Stimulated activated CD4-positive, alpha-beta T cell treated with anti-CD3 and anti-CD28 coated beads, Interleukin-4, amount 100 ng/mL, for 48 hours (primary cell): ENCODE measurements at places on chromosomes 4 and X.

- no peak for DNase-seq
Measured at GRCh38 chrX:15911734-15912550, 57.3 kb upstream of the AP1S2 start.

- DNase-seq = no peak
Measured at GRCh38 chrX:134423606-134424005, 36.4 kb upstream of the HPRT1 start.

GRCh38 chrX:118562582-118563164, 67.1 kb downstream of the DOCK11 start:
- no peak for DNase-seq

DNA sequence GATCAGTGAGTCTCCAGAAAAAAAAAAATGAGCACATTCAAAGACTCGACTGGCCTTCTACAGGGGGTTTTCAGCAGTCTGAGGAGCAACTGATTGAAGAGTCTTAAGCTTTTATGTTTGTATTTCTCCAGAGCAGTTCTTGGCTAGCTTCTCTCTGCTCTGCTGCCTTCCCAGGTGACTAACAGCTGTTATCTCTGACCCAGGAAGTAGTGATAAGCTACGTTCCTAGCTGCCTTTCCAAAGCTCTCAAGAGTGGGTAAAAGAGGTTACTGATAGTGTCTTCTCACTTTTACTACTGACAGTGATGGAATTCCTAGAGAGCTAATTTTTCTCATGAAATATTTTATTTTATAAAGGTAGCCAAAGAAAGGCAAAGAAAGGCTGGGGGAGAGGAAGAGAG, 66.6 kb downstream of the ENOX2 start:
- DNase-seq = no peak

DNA sequence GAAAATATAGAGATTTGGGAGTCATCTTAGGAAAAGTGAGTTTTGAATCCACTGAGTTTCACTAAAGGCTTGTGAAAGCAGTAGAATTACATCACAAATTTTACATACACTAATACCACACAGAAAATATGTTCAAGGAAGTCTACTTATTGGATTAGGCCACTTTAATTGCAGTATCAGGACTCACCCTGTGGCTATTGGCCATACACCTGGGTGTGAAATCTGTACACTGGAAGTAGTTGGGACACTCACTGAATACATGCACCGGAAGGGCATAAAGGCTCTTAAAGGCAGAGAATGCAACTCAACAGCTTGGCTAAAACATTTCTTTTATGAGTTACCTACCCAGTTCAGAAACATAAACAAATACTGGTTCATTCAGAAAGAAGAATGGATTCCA, 19.8 kb downstream of the MAOB start:
- DNase-seq = no peak

DNA sequence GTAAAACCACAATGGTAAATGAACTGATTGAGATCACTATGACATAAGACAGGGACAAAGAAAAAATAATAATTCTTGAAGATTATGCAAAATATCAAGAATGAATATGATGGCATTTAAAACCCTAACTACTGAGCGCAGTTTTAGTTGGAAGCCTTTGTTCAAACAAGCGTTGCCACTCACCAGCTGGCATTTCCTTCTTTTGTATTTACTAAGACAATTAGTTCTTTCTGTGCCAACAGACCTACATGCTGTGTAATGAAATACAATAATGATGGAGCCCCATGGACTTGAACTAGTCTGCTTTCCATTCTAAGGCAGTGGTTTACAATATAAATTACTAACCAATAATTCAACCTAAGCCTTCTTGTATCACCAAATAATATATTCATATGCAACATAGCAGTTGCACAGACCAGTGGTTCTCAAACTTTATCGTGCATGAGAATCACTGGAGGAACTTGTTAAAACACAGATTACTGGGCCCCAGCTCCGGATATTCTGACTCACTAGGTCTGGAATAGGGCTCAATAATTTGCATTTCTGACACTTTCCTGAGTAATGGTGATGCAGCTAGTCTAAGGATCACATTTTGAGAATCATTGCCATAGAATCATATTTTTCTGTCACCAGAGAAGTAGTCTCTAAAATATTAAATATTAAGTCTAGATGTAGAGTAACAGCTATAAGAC, 196.4 kb upstream of the MAGEB18 start:
- DNase-seq = no peak

DNA sequence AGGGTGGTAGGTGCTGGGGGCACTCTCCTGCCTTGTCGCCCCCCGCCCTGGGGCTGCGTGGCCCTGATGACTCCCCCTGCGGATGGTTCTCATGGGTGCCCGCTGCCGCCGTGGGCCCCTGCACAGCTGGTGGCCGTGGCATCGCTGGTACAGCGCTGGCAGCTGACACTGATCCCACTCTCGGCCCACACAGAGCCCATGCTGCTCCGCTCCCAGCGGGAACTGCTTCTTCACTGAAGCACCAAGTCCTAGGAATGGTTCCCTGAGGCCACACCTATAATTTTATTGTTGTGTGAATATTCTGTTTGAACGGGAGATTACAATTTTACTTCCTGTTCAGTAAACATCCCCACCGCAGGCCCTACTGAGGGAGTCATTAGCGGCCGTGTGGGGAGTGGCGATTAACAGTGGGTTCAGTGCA, 138.6 kb upstream of the NKX1-1 start:
- DNase-seq = no peak

GRCh38 chrX:24396931-24397279, 36.5 kb downstream of the SUPT20HL1 start:
- no peak for DNase-seq

GRCh38 chrX:46408553-46409407, 136.4 kb downstream of the ZNF674 start:
- DNase-seq = peak; percentile 68

GRCh38 chr4:4789462-4789861, 70.0 kb upstream of the MSX1 start:
- DNase-seq = no peak

DNA sequence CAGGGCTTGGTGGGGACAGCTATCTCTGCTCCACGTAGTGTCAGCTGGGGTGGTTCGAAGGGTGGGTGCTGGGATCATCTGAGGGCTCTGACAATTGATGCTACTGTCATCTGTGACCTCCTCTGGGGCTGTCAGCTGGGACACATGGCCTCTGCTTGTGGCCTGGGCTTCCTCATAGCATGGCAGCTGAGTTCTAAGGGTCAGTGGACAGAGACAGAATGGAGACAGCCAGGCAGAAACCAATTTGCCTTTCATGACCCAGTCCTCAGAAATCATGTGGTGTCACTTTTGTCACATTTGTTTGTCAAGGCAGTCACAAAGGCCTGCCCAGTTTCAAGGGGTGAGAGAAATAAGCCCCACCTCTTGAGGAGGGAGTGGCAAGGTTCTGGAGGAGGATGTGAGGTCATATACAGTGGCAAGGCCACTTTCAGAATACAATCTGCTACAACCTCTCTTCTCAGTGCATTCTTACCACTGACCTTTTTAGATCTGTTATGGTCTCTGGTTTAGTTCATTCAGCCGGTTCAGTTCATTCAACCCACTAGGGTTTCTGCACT, 103.6 kb upstream of the BCOR start:
- no peak for DNase-seq

GRCh38 chr4:100826808-100827548, 309.2 kb upstream of the EMCN start:
- no peak for DNase-seq

DNA sequence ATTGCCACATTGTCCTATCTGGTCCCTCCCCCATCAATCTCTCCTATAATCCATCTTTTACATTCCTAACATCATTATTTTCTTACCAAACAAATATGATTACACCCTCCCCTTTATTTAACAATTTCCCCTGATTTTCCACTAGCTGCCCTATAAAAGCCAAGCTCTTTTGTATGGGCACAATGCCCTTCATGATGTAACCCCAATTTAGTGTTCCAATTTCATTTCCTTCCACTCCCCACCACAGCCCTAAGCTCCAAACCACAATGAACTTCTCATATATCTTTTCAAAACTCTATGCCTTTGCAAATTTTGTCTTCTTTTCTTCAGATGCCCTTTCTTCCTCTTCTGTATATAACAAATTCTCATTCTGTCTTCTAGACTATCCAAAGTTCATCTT, 39.5 kb upstream of the PTPN13 start:
- no peak for DNase-seq

- no peak for DNase-seq
Measured at GRCh38 chrX:10577853-10578252, 42.5 kb downstream of the MID1 start.

DNA sequence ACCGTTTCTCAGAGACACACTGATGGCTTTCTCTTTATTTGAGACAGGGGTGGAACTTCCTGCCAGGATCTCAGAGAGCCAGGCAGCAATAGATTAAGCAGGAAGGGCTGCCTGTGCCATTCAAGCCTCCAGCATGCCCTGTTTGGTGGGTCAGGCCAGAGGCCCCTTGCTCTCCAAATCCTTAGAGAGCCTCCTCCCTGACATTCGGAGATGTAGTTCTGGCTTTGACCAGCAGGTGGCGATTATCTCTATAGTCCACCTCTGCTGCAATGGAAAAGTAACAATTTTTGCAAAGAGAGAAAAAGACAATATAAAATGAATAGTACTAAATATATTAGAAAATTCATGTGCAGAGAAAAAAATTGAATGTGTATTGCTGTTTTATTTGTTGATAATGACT, 93.9 kb downstream of the NXF2B start:
- peak; percentile 63 for DNase-seq

DNA sequence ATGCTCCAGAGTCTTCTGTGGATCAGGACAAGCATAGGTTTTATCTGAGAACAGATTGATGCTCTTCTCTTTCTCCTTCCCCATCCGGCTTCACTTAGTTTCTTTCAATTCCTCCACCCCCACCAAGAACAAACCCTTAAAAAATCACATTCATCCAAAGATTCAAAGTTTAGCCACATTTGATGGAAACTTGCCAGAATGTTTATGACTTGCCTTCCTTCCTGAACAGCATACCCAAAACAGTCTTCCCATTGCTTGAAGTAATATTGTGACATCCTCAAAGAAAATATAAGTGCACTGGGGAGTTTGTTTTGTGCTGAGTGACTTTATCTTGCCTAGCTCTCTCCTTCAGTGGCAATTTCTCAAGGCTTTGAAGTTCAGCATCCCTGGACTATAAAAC, 83.0 kb downstream of the MAGEB17 start:
- no peak for DNase-seq

- DNase-seq = no peak
Measured at GRCh38 chr4:101211146-101211553, 136.2 kb downstream of the PPP3CA start.
